ENCODE measurements at places on chromosomes 12 and 14.

DNA sequence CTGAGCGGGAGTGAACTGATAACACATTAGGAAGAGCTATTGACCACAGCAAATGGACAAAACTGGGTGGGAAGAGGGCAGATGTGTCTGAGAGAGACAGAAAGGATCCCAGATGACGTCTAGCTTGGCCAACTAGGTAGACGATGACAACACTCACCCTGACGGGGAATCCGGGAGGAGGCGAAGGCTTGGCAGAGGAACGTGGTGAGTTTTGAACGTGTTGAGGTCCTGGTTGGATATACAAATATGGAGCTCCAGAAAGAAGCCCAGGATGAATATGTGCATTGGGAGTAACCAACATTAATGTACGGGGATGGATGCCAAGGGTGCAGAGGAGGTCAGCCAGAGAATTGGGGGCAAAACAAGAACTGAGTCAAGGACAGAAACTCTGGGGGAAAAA lies 60.7 kb downstream of the DPF3 start:
- DNase-seq = no peak

GRCh38 chr12:111342376-111342775 lies 26.5 kb downstream of the PHETA1 start:
- DNase-seq = no peak

GRCh38 chr12:65470256-65470655 lies 191.8 kb downstream of the MSRB3 start:
- DNase-seq = no peak

DNA sequence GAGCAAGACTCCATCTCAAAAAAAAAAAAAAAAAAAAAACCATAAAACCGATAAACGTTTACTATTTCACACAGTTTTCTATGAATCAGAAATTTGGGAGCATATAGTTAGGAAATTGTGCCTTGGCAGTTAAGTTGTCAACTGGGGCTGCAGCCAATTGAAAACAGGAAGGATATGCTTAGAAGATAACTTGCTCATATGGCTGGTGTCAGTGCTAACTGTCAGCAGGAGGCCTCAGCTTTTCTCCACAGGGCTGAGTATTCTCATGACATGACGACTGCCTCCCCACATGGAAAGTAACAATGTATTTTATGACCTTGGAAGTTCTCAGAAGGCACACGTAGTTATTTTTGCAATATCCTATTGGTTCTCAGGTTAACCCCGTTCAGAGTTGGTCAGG lies 29.6 kb upstream of the OR5AU1 start:
- no peak for DNase-seq

DNA sequence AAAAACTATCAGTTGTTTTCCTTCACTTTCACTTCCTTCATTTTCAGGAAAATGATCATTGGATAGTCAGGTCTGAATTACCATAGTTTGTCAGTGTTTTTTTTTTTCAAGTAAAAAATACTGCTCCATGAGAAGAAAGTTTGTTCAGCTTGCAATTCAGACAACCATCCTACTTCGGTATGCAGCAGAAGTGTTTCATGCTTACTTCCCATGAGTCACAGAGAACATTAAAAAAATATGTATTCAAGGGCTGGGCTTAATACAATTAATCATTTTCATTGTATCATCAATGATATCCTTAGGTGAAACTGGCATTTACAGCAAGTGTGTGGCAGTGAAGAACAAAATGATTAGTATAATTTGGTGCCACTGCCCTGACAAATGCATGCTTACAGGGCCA lies 21.6 kb downstream of the PYM1 start:
- DNase-seq = no peak

DNA sequence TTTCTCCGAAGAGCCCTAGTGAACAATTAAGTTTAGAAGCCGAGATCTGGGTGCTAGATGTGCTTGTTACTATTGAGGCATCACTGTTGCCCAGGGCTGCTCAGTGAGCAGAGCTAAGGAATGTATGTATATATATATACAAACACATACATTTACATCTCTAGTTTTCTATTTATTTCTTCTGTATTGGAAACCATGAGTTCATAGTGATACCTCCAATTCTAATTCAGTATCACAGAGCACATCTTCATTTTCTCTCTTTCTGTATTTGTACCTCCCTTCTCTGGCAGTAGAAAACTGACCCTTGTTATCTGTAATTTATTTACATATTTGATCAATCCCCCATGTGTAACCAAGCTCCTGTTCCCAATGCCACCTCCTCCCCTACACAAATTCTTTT lies 40.7 kb upstream of the FUT8 start:
- DNase-seq = no peak

DNA sequence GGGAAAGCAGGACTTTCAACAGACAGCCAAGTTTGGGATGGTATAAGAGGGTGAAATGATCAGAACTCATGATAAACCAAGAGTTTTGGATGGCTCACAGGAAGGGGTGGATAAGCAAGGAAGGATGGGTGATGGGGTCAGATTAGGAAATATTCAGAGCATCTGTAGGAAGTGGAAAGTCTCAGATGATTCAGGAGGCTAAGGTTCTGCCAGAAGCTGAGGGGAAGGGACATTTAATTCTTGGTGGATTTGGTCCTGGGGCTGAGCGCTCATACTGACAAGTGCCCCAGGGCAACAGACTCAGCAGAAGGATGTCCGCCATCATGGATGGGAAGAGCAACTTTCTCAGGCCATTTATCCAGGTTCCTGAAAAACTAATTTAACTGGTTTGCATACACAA lies 28.4 kb upstream of the BDKRB2 start:
- no peak for DNase-seq

GRCh38 chr12:91672130-91672529 lies 473.5 kb downstream of the BTG1 start:
- no peak for DNase-seq

DNA sequence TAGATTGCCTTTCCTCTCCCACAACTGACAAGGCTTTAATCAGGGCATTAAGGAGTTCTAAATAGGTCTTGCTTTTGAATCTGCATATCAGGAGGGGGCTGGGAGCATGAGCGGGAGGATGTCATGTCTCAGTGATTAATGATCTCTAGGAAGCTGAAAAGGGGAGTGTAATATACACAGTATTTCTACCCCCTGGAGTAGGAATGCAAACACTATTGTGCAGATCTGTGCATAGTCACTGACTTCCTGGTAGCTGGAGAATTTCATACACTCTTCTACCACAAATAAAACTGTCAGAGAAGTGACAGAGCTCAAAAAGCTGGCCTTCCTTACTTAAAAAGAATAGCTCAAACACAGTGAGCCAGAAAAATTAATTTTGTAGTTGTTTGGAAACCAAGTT lies 65.8 kb downstream of the RIC8B start:
- no peak for DNase-seq

GRCh38 chr12:116651089-116651488 lies 86.8 kb downstream of the SPRING1 start:
- DNase-seq = no peak

DNA sequence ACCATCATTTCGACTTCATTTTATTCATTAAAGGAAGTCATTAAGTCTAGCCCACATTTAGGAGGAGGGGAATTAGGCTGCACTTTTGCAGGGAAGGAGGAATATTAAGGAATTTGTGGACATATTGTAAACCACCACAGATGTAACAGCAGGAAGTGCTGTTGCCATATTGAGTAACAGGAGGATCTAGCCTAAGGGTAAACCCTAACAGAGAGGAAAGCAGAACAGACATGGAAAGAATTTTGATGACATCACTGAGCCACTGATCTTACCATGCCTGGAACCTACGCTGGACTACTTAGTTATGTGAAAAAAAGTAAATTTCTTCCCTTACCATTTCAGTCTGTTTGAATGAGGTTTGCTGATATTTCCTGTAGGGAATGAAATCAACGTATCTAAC lies 100.7 kb upstream of the ATF7IP start:
- DNase-seq = no peak

DNA sequence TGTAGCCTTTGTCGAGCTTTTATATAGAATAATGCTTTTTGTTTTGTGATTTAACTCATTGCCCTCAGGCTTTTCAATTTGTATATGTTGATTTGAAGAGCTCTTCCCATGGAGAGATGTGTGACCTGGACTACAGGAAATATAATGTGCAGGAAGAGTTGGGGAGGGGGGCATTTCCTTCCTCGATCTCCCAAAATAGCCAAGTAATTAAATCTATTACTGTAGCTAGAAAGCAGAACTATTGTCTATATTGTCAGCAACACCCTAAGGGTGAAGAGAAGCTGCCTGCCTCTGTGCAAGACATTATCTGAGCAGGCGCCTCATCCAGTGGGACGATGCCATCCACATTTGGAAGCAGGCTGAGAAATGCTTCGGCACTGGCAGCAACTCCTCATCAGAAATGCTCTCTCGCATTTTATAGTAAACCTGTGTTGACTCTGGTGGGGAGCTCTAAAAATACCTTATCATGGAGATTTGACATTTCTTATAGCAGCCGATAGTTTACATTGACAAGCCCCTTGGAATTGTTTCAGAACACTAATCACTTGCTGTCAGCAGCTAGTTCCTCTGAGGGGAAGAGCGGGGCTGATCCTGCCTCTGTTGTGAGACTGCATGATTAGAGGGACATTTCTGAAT lies 392.5 kb upstream of the RGS6 start:
- no peak for DNase-seq

DNA sequence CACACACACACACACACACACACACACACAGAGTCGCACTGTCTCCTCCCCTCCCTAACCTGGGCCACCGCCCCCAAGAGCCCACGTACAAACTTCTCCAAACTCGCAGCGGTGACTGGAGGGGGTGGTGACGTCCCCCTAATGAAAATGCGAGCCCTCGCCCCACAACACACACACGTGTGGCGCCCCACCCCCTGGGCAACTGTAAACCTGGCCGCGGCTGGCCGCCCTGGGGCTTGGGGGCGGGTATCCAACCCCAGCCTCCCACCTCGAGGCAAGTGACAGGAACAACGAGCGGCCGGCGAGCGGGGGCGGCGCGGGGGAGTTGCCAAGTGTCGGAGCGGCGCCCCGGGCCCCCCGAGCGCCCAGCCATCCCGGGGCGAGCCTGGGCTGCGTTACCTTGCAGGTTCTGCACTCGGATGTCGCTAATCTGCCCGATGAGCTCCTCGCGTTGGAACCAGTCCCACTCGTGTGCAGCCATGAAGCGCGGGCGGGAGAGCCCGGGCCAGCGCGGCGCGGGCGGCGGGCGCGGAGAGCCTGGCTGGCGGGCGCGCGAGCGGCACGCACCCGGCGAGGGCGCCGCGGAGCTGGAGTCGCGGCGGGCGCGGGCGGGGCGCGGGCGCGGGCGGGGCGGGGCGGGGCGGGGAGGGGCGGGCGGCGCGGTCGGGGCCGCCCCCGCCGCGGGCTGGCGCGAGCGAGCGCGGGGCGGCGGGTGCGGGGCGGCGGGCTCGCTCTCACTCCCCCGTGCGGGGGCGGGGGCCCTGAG lies at the start of gene CLMN:
CLMN (minus strand) TSS at position 597 of the 766 bp plus-strand sequence; CDS start at position 481, 116 bp downstream.
- DNase-seq = no peak

DNA sequence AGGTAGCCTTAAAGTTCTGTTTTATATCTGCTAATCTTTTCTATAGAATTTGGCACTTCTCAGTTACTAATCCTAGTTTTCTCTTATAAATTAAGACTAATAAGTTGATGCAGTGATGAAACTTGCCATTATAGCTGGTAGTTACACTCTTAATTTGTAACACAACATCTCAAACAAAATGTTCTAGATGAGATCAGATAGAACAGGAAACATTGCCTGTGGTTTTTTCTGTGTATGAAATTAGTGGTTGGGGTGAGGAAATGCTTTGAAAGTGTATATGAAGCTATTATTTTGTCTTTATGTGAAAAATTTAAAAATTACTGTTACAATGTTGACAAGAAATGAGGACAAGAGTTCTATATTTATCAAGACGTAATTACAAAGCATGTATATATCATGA lies 91.9 kb downstream of the PCNX1 start:
- no peak for DNase-seq

DNA sequence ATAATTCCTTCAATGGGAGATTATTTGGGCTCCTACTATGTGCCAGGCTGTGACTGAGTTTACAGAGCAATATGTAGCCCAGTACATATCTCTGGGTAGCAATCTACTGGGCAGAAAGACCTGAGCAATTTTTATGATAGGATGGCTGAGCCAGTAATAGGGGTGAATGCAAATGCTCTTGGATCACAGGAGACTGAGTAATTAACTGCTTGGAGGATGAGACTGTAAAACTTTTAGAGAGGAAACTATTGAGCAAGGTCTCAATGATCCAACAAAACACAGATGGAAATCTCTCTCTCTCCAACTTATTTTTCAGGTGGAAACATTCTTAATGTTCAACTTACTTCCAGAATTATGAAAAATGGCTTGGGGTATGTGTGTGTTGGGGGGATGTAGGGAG lies 402.2 kb downstream of the AEBP2 start:
- no peak for DNase-seq

GRCh38 chr14:98514016-98514415 lies 758.0 kb downstream of the BCL11B start:
- no peak for DNase-seq

DNA sequence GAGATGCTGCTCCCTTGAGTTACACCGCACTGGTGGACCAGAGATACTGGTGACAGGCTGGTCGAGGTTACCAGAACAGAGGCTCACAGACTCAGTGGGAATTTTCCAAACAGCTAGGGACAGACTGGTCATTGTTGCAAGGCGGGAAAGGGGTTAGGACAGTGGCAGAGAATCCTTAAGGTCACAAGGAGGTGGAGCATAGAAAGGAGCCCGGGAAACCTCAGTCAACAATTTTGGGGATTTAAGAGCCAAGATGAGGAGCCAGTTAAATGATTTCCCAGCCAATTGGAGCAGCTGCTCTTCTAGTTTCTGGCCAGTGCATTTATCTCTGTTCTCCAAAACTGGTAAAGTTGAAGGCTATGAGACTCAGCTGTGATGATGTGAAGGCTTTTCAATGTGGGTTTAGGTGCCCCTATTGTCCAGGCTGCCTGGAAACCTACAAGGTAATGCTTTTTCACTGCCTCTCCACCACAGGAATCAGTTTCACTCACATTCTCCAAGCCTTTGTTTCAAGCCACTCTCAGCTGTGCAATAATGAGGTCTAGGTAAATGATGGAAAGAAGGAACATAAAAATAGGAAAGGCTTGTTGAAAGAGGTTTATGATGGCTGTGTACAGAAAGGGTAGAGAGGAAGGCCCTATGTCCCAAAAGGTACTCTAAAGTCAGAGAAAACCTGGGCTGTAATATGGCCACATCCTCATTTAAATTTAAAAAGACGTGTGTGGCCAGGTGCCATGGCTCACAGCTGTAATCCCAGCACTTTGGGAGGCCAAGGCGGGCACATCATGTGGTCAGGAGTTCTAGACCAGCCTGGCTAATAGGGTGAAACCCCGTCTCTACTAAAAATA lies 7.0 kb upstream of the TNS2 start:
- DNase-seq = no peak

- DNase-seq = no peak
These were observed 123.4 kb downstream of the SLC25A47 start for GRCh38 chr14:100446572-100446971.

GRCh38 chr12:87921621-87922020 lies 107.6 kb downstream of the C12orf50 start:
- DNase-seq = no peak
